ENCODE measurements at places on chromosomes 1 and 21.

DNA sequence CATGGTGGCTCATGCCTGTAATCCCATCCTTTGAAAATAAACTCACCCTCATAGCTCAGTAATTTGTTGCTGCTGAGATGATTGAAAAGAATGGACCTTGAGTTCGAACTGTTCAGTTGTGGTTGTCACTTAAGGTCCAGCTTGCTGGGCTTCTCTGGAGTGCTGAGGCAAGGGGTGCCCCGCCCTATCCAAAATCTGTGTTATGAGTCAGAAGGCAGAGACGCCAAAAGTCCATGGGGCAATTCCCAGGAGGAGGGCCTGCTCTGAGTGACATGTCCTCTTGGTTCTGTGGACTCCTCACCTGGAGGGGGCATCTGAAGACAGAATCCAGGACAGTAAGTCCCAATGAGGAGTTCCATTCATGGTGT is 64.8 kb downstream of the MYOM3 start:
- peak; percentile 83 for DNase-seq

DNA sequence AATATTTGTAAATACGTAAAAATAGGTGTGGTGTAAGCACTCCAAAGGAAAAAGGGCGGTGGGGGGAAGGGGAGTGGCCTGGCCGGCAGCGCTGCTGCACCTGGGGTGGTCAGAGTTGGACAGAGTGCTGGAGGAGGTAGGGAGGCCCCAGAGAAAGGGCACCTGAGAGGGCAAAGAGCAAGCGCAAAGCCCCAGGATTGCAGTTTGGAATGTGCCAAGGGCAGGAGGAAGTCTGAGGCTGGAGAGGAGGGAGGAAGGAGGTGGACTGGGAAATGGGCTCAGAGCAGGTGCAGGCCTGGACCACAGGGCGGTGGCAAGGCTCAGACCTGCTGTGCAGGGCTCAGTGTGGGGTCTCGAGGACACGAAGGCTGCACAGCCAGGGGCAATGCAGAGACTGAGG is 30.6 kb downstream of the LDLRAP1 start:
- no peak for DNase-seq

GRCh38 chr1:167752219-167752985 is 30.6 kb downstream of the MPZL1 start:
- DNase-seq, result peak; percentile 29

DNA sequence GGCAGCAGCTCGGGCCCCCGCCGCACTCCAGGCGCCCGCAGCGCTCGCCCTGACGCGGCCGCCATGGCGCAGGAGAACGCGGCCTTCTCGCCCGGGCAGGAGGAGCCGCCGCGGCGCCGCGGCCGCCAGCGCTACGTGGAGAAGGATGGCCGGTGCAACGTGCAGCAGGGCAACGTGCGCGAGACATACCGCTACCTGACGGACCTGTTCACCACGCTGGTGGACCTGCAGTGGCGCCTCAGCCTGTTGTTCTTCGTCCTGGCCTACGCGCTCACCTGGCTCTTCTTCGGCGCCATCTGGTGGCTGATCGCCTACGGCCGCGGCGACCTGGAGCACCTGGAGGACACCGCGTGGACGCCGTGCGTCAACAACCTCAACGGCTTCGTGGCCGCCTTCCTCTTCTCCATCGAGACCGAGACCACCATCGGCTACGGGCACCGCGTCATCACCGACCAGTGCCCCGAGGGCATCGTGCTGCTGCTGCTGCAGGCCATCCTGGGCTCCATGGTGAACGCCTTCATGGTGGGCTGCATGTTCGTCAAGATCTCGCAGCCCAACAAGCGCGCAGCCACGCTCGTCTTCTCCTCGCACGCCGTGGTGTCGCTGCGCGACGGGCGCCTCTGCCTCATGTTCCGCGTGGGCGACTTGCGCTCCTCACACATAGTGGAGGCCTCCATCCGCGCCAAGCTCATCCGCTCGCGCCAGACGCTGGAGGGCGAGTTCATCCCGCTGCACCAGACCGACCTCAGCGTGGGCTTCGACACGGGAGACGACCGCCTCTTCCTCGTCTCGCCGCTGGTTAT is 2.8 kb downstream of the KCNJ9 start:
- no peak for DNase-seq

GRCh38 chr21:46100020-46100419 is 2.1 kb downstream of the COL6A2 start:
- peak; percentile 1 for DNase-seq

DNA sequence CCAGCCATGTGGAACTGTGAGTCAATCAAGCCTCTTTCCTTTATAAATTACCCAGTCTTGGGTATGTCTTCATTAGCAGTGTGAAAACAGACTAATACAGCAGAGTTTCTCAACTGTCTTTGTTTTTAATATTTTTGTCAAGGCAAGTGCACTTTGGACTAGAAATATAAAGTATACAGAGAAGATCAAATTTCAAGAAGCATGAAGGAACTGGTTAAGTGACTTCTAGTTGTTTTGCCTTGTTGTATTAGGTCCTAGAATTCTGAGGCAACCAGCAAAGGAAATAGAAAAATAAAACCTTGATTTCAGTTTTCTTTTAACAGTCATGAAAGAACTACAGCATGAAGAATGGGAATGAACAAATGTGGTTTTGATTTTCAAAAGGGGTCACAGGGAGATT is 131.1 kb upstream of the PTGFR start:
- no peak for DNase-seq
